ENCODE measurements at places on chromosomes 16 and 17.

GRCh38 chr17:59418732-59419166 lies 87.3 kb downstream of the YPEL2 start:
- no peak overlapping the region for H3K4me3 ChIP-seq
- H3K27ac ChIP-seq, result no peak overlapping the region
- H3K4me1 ChIP-seq, result peaks cover 8% of the 10 kb centered on the region
- no peaks in the 10 kb centered on the region for H3K27me3 ChIP-seq

DNA sequence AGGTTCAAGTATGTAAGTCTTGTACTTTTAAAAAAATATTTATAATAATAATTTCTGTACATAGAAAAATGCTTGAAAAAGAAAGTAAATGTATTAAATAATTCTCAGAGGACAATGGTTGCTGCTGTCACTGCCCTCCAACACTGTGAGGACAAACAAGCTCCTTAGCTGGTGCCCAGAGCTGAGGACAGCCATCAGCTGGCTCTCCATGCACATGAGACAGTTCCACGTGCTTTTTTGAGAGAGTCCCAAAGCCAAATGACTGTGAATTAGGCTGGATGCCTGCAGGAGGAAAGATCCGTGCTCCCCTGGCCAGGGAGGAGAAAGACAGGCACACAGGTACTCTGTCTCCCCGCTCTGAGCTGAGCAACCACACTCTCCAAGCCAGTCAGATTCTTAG lies 115.5 kb upstream of the IRX5 start:
- no peaks in the 10 kb centered on the region for H3K4me1 ChIP-seq
- no peak overlapping the region for H3K4me3 ChIP-seq
- H3K36me3 ChIP-seq, result no peaks in the 10 kb centered on the region

GRCh38 chr16:6957681-6958080 lies 375.0 kb upstream of the RBFOX1 start:
- no peak overlapping the region for H3K27ac ChIP-seq
- H3K27me3 ChIP-seq, result no peaks in the 10 kb centered on the region
- no peaks in the 10 kb centered on the region for H3K4me1 ChIP-seq
- no peak for DNase-seq
- no peak overlapping the region for H3K4me3 ChIP-seq

DNA sequence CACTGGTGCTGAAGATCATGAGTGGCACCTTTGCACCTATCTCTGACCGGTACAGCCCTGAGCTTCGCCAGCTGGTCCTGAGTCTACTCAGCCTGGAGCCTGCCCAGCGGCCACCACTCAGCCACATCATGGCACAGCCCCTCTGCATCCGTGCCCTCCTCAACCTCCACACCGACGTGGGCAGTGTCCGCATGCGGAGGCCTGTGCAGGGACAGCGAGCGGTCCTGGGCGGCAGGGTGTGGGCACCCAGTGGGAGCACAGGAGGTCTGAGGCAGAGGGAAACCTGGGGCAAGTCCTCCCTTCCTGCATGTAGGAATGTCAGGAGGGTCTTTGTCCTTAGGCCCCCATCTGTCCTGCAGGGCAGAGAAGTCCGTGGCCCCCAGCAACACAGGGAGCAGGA lies 6.5 kb upstream of the TRAF4 start:
- H3K36me3 ChIP-seq, result peaks cover 59% of the 10 kb centered on the region
- H3K4me3 ChIP-seq, result peak overlapping the region; percentile 85
- no peak for DNase-seq
- H3K4me1 ChIP-seq, result peaks cover 64% of the 10 kb centered on the region
- H3K27me3 ChIP-seq, result no peaks in the 10 kb centered on the region

GRCh38 chr17:4038076-4038475 lies 73.8 kb upstream of the ATP2A3 start:
- H3K4me3 ChIP-seq, result no peak overlapping the region
- no peak overlapping the region for H3K27ac ChIP-seq
- H3K27me3 ChIP-seq, result no peaks in the 10 kb centered on the region
- DNase-seq, result no peak
- H3K36me3 ChIP-seq, result peaks cover 42% of the 10 kb centered on the region

- peaks cover 48% of the 10 kb centered on the region for H3K4me1 ChIP-seq
- H3K27ac ChIP-seq, result peak overlapping the region; percentile 96
- H3K4me3 ChIP-seq, result peak overlapping the region; percentile 98
- H3K36me3 ChIP-seq, result peaks cover 4% of the 10 kb centered on the region
Observed at GRCh38 chr17:28334666-28335200, 539 bp downstream of the IFT20 start.

- H3K4me3 ChIP-seq, result no peak overlapping the region
- peaks cover 20% of the 10 kb centered on the region for H3K36me3 ChIP-seq
- no peak overlapping the region for H3K27ac ChIP-seq
- peaks cover 28% of the 10 kb centered on the region for H3K4me1 ChIP-seq
Observed at GRCh38 chr16:69476920-69477443, 52.6 kb downstream of the CYB5B start.

DNA sequence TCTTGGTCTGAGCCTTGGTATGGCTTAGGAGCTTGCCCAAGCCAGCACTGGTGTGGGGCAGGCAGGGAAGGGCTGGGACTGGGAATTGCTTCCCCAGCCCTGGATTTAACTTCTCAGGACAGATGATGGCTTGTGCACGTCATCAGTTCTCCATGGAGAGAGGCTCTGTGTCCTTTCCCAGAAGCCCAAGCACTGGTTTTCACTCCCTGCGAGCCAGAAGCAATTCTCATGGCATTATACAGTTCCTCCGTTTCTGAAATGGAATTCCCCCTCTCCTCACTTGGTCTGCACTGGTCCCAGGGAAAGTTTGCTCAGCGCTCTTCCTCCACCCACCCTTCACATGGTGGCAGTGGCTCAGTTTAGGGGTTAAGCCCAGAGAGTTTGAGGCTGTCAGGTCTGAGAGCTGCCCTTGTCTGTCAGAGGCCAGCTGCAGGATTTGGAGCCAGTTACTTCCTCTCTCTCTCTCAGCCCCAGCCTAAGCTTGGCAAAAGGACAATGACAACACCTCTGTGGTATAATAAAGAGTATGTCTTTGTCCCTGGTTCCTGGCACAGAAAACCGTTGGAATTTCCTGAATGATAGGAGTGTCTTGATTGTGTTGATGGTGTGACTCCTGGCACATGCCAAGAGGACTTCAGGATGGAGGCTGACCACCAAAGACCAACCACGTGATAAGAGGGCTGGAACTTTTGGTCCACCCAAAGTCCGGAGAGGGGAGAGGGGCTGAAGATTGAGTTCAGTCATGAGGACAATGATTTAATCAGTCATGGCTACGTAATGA lies 219.6 kb upstream of the TNRC6C start:
- H3K27ac ChIP-seq, result no peak overlapping the region
- H3K4me1 ChIP-seq, result no peaks in the 10 kb centered on the region

- no peaks in the 10 kb centered on the region for H3K36me3 ChIP-seq
- no peak overlapping the region for H3K4me3 ChIP-seq
- DNase-seq, result no peak
- H3K4me1 ChIP-seq, result no peaks in the 10 kb centered on the region
- no peak overlapping the region for H3K27ac ChIP-seq
Observed at GRCh38 chr17:80060644-80061043, 24.2 kb downstream of the CCDC40 start.

GRCh38 chr17:49523706-49524472 lies 28.8 kb downstream of the NGFR start:
- peaks cover 35% of the 10 kb centered on the region for H3K27me3 ChIP-seq
- no peak overlapping the region for H3K27ac ChIP-seq
- H3K4me1 ChIP-seq, result no peaks in the 10 kb centered on the region
- no peaks in the 10 kb centered on the region for H3K36me3 ChIP-seq
- H3K4me3 ChIP-seq, result no peak overlapping the region
- no peak for DNase-seq

DNA sequence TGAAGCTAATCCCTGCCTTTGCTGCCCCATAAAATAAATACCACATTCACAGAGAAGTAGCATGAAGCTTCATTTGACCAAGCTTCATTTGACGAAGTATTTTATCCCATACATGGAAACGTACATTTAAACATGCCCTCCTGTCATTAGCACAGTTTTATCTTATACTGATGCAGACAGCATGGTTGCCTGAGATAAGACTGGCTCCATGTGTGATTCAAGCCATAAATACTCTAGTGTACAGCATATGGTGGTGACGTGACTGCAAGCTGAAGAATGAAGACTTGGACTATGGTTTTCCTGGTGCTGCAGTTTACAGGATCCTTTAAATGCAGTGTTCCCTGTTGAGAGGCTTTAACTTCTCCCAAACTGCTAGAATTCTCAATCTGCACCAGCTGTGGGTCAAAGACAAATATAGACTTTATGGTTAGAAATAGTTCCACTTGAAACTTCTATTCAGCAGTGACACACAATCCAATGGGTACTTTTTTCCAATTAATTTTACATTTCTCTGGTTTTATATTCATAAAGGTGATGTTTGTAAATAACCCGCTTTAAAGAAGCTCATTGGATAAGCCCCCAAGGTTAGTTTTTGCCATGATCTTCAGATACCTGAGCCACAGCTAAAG lies 64.9 kb downstream of the CYB561 start:
- H3K27me3 ChIP-seq, result no peaks in the 10 kb centered on the region
- H3K27ac ChIP-seq, result no peak overlapping the region
- no peak overlapping the region for H3K4me3 ChIP-seq
- peaks cover 7% of the 10 kb centered on the region for H3K4me1 ChIP-seq
- peaks cover 7% of the 10 kb centered on the region for H3K36me3 ChIP-seq

GRCh38 chr17:61345825-61346666 lies 53.6 kb upstream of the TBX2 start:
- H3K27me3 ChIP-seq, result no peaks in the 10 kb centered on the region
- no peaks in the 10 kb centered on the region for H3K36me3 ChIP-seq
- no peak overlapping the region for H3K4me3 ChIP-seq

- DNase-seq, result peak; percentile 57
- H3K27ac ChIP-seq, result peak overlapping the region; percentile 92
Observed at GRCh38 chr16:23843143-23843542, 7.4 kb downstream of the PRKCB start.

DNA sequence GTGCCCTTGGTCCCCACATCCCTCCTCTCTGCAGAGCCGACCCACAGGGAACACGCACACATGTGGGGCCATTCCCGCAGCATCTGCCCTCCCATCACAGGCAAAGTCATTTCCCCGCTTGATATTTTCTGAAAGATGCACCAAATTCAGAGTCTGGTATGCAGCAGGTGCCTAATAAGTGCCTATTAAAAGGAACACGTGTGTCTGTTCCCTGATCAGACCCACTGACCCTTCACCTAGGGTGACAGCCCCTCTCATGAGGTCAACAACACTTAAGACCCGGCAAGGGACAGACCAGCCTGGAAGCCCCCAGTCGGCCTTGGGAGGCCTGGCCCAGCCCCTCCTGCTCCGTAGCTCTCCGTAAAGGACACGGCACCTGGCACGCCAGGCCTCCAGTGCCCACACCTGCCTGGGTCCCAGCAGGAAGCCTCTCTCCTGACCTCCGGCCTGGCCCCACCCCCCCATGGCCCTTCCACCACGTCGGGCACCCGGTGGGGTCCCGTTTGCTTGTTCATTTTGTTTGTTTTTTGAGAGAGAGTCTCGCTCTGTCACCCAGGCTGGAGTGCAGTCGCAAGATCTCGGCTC lies 20.0 kb downstream of the UNKL start:
- no peak overlapping the region for H3K4me3 ChIP-seq
- H3K27me3 ChIP-seq, result no peaks in the 10 kb centered on the region
- DNase-seq, result no peak
- H3K27ac ChIP-seq, result no peak overlapping the region
- no peaks in the 10 kb centered on the region for H3K4me1 ChIP-seq

GRCh38 chr16:8915722-8916301 lies 33.7 kb downstream of the LITAFD start:
- peaks cover 8% of the 10 kb centered on the region for H3K4me1 ChIP-seq
- H3K27ac ChIP-seq, result no peak overlapping the region
- peaks cover 77% of the 10 kb centered on the region for H3K36me3 ChIP-seq

DNA sequence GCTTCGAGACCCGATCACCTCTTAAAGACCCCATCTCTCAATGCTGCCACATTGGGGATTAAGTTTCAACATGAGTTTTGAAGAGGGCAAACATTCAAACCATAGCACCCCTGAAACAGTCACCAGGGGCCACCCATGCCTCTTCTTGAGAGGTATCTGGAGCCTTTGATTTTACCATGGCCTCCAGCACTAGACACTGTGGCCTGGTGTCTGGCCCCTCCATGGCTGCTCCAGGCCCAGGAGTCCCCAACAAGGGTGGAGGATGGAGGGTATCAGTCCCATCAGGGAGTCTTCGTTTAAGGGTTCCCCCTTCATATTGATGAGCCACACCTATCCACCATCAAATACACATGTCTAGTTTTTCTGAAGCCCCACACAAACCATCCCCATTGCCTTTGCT lies 66.5 kb upstream of the CDH5 start:
- H3K27me3 ChIP-seq, result peaks cover 14% of the 10 kb centered on the region
- DNase-seq, result no peak
- no peaks in the 10 kb centered on the region for H3K4me1 ChIP-seq
- no peaks in the 10 kb centered on the region for H3K36me3 ChIP-seq

DNA sequence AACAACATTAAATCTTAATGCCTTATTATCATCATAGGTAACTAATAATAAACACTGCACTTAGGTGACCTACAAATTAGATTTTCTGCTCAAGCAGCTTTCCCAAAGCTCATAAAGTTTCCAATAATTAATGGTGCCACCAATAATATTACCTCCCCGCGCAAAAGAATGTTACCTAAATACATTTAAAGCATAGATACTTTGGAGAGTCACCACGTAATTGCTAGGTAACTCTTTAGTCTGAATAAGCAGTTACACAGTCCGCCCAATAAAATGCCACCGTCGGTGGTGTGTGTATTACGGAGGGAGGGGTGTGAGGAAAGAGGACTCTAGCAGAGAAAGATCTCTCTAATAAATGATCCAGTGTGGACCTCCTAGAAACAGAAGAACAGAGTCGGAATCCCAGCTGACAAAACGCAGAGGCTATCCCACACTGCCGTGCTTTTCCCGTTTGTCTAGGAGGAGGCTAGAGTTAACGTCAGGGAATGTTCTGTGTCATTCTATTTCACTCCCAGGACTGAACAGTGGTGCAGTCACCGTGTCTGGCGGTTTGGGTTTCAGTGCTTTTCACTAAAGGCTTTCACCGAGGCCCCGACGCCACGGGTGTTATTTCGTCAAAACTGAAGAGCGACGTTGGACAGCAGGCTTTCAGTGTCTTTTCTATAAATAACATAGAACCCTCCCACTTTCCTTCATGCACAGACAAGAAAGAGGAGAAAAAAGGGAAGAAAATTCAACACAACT lies 630 bp downstream of the RNFT1 start:
- no peaks in the 10 kb centered on the region for H3K27me3 ChIP-seq
- peak overlapping the region; percentile 96 for H3K27ac ChIP-seq
- peaks cover 23% of the 10 kb centered on the region for H3K4me1 ChIP-seq

GRCh38 chr17:68505951-68506350 lies 6.3 kb upstream of the PRKAR1A start:
- H3K4me3 ChIP-seq, result no peak overlapping the region
- H3K27ac ChIP-seq, result no peak overlapping the region
- DNase-seq, result no peak
- H3K36me3 ChIP-seq, result peaks cover 4% of the 10 kb centered on the region
- H3K27me3 ChIP-seq, result peaks cover 3% of the 10 kb centered on the region
- H3K4me1 ChIP-seq, result peaks cover 12% of the 10 kb centered on the region
